Femur (tissue), 1 donor: ENCODE measurements at places on chromosomes 5 and 9.

- no peak for DNase-seq
Measured at GRCh38 chr9:109504689-109505088, 6.6 kb upstream of the PTPN3 start.

DNA sequence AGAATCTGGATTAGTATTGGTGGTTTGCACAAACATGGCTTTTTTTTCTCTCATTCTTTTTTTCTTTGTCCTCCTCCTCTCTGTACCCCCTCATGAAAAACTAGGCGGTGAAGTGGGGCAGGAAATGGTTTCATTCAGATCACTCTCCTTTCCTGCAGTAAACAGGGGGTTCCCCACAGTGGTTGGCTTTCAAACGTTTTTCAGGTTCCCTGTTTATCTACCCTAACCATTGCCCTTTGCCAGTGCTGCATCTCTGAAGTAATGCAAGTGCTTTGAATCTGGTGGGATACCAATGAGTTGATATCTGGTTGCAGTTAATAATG lies 29.8 kb downstream of the NR4A3 start:
- DNase-seq: no peak

DNA sequence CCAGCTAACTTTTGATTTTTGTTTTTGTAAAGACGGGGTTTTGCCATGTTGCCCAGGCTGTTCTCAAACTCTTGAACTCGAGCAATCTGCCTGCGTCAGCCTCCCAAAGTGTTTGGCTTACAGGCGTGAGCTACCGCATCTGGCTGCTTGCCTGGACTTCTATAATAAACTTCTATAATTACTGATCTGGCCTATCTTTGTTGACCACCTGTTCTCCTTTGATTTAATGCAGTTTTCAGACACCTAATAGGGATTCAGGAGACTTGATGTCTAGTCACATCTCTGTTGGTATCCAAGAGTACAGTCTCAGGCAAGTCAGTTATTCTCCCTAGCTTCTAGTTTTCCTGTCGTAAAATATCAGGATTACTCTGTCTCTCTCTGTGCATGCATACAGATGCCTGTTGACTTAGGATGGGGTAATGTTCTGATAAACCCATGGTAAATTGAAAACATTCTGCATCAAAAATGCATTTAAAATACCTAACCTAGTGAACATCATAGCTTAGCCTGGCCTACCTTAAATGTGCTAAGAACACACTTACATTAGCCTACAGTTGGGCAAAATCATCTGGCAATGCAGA lies 51.5 kb upstream of the NR3C1 start:
- DNase-seq: no peak

DNA sequence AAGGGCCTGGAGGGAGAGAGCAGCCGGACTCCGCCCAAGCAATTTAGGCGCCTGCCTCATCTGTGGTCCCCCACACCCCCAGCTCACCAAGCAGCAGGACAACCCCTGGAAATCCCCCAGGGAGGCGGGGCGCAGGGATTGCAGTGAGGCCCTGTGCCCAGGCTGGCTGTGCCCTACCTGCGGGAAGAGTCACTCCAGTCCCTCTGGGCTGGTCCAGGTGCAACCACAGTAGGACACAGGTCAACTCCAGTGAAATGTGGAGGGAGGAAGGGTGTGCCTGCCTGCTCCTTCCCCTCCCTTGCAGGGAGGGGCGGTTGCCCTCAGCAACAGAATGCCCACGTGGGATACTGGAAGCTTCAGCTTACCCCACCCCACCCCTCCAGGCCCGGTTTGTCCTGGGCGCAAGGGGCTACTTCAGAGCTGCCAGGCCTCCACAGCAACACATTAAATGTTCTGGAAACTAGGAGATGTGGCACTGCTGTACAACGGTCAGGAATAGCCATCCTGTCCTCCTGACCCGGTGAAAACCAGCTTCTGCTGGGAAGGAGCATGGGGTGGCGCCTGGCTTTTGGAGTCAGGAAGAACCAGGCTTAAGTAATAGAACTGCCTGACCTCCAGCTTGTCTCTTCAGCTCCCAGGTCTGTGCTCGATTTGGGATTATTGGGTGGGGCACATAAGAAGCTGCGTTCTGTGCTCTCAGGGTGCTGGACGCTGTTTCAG lies 22.5 kb downstream of the ABO start:
- DNase-seq: no peak

- DNase-seq: no peak
Measured at GRCh38 chr5:59123595-59124561, 541.0 kb downstream of the RAB3C start.

GRCh38 chr9:121945849-121946248 lies 147.3 kb downstream of the TTLL11 start:
- DNase-seq: no peak

DNA sequence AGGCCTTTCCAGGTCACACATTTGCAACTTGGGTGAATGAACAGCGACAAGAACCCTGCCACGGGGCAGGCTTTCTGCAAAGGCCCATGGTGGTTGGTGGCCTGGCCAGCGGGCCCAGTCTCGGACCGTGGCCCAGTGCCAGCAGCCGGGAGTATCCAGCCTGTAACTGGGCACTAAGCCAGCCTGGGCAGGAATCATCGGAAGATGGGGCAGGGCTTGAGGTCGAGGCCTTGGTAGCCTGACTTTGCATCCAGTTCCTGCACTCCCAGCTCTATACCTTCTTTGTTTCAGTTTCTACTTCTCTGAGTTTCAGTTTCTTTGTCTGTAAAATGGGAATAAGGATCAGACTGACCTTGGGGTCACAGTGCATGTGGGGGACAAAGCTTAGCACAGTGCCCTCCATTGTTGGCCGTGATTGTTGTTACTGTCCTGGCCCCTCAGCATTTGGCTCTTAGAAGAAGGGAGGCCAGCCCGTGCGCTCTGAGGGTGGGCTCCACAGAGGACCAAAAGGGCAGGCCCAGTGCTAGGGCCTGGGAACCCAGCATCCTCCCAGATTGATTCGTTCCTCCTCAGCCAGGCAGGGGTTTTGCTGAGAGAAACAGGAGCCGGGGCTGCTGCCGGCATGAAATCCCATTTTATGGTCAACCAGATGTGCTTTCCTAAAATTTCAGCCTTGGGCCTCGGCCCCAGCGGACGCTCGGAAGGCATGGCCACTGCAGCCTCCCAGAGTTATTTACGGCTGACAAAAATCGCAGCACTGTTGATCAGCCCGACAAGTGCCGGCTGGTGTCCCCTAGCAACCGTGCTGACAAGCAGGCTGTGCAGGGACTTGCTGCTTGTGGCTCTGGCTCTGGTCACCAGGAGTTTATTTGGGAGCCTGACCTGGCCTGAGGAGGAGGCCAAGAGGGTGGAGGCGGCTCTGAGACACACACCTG lies 43.6 kb downstream of the JADE2 start:
- DNase-seq: peak; percentile 78

- DNase-seq: no peak
Measured at GRCh38 chr5:98443881-98444280, 329.6 kb upstream of the RGMB start.

GRCh38 chr5:74464512-74465209 lies 175.9 kb downstream of the ENC1 start:
- no peak for DNase-seq

- DNase-seq: peak; percentile 51
Measured at GRCh38 chr5:98428806-98429205, 344.7 kb upstream of the RGMB start.

- DNase-seq: no peak
Measured at GRCh38 chr5:173923218-173924095, 35.3 kb downstream of the CPEB4 start.

DNA sequence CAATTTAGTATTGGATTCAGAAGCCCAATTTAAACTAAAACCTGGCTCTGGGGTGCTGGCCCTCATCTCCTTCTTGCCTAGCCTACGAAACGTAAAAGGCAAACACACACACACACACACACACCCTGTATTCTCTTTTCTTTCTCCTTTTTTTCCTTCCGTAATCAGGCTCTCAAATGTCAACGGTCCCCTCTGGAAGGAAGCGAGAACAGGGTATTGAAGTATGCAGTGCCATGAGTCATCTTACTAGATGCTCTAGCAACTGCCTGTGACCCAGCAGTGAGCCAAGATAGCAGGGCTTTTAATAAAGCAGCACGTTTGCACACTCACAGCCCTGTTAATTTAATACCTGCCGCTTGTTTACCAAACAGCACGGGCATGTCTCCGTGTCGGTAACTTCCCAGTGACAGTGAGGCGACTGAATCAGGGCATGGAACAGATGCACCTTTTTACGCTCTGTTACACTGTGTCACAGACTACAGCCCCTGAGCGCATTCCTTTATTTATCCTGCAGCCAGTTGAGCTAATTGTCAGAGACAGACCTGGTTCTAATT lies 243.8 kb downstream of the BNC2 start:
- DNase-seq: peak; percentile 39

DNA sequence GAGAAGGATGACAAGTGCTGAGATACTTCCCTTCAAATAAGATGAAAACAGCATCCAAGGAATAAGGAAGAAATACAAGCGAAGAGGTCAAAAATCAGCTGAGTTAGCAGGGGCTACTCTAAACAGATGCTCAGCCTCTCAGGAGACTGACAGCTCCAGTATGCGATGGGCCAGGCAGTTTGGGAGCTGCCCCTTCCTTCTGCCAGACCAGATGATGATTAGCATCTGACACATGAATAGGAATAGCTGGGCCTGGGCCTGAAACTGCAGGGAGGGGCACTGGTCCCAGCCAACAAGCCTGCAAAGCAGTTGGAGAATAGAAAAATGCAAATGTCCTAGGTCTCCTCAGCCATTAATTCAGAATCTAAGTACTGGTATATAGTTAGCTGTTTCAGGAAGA lies 13.1 kb upstream of the MAP3K1 start:
- DNase-seq: peak; percentile 36

DNA sequence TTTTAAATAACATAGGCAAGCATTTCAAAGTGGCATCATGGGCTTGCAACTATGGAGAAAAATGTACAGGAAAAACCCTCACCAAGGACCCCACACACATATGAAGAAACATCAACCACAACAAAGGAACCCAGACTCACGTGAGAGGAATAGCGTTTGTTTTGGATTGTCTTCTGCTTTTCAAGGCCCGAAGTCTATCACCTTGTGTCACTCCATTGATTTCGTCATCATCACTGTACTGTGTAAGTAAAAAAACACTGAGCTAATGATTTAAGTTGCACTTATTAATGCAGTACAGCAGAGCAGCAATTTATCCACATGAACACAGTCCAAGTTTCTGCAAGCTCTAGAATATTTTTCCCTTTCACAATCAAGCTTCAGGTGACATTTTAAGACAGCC lies 72.4 kb downstream of the HABP4 start:
- no peak for DNase-seq

GRCh38 chr9:14813336-14814248 lies 91.1 kb upstream of the CER1 start:
- no peak for DNase-seq

- DNase-seq: no peak
Measured at GRCh38 chr5:175479125-175479881, 943 bp downstream of the SFXN1 start.

GRCh38 chr5:15474143-15474719 lies 25.7 kb upstream of the FBXL7 start:
- DNase-seq: no peak

DNA sequence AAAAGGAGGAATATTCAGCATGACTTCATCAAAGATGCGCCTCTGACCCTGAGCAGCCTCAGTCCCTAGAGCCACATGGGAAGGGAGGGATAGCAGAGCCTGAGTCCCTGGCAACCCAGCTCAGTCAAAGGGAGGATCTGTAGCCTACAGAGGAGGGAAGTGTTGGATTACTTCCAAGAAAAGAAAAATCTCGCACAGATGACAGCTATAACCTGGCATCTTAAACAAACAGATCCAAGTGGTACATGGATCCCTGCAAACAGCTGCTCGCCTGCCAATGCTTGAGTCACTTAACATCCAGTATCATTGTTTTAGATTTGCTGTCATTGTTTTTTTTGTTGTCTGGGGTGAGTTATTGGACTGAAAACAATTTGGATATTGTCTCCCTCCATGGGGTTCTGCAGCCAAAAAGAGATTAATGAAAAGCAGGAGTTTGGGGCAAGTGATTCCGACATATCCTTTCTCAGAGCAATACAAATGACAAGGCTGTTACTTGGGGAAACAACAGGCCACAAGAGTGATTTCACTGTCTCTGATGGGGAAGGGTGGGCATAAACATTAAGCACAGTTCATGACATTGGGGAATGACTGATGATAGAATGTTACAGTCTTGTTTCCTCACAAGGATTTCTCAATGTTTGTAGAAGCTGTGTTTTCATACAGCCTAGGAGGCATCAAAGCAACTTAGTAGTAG lies 153.5 kb upstream of the KIF2A start:
- DNase-seq: no peak

DNA sequence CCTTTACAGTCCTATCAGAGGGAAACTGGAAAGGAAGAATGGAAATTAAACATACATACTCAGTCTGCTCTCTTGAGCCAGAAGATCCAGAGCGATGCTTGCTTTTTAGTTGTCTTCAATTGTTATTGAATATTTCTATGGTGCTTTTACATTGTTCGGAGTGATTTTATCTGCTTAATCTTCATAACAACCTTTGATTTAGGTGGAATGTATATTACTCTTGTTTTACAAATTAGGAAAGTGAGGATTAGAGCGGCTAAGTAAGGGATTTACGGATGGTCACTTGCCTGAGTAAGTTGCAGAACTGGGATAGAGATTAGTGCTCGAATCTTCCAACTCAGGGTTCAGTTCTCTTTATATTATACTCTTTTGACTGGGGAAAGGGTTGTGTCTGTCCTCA lies 69.1 kb downstream of the PBX3 start:
- no peak for DNase-seq

DNA sequence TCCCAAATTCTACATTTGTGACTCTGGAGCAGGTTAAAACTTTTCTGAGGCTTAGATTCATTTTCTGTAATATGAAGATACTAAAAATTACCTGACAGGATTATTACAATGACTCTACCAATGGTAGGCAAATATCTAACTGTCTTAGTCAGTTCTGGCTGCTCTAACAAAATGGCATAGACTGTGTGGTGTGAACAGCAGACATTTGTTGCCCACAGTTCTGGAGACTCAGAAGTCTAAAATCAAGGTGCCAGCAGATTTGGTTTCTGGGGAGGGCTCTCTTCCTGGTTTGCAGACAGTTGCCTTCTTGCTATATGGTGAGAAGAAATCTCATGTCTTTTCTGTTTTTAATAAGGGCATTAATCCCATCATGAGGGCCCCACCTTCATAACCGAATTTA lies 245.1 kb downstream of the MAST4 start:
- DNase-seq: no peak

DNA sequence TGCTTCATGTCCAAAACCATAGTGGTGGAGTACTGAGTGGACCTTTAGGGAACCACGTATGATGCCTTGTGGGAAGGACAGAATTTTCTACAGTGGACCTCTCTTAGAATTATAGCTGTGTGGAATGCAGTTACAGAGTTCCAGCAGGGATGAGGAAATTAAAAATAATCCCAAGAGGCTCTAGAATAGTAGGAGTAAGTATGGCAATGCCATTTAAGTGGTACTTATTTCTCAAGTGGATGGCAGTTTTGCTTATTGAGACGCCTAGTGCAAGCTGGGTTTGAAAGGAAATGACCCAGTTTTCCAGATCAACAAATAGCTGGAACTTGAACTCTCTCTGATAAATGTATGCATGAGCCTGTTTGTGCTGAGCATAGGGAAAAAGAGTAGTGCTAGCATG lies 431.6 kb downstream of the PRR16 start:
- no peak for DNase-seq

- no peak for DNase-seq
Measured at GRCh38 chr9:95826183-95826838, 49.2 kb upstream of the ERCC6L2 start.

- no peak for DNase-seq
Measured at GRCh38 chr9:122239722-122240121, 11.0 kb upstream of the LHX6 start.

GRCh38 chr9:132324425-132324824 lies 30.4 kb downstream of the SETX start:
- DNase-seq: no peak

GRCh38 chr9:135531096-135531495 lies 9.9 kb downstream of the LCN1 start:
- DNase-seq: no peak

- DNase-seq: peak; percentile 51
Measured at GRCh38 chr5:36724467-36725332, 118.3 kb downstream of the SLC1A3 start.
